Calu3 (cell line): ENCODE measurements at places on chromosomes 7 and 10. TPM values are rescaled to one million over a fixed set of nuclear protein-coding genes. Genes with fewer than 3 reads are reported as not detected.

The THSD7A gene
- total RNA-seq = 5.9 and 8.3 TPM in 2 replicates

The PPP1R3C gene
- total RNA-seq = 5.5 and 7.8 TPM in 2 replicates

The IFRD1 gene
- 38.8 and 44.6 TPM in 2 replicates for total RNA-seq

The LRRC61 gene
- total RNA-seq = 14.6 and 22.5 TPM in 2 replicates

The FAM180A gene
- not detected in 2 replicates for total RNA-seq

The NAMPT gene
- 343 and 364 TPM in 2 replicates for total RNA-seq
